ENCODE measurements at places on chromosomes 4 and X.
A peak's percentile ranks its signal among the peaks of the same experiment; 100 is the strongest.

DNA sequence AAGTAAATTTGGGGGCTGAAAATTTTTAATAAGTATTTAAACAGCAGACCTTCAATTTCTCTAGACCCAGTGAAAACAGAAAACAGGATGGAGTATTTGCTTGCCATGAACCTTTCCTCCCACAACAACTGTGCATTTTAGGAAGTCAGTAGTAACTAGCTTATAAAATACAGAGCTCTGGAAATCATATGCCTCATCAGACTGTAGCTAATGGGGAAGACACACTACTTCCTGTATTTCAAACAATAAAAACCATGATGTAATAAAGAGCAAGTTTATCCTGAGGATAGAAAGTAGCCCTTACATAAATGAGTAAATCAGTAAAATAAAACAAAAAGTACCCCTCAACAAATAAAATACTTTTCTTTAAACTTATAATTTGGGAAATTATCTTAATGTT is 280.1 kb upstream of the ZFP42 start:
- H3K4me3 ChIP-seq: no peak overlapping the region
- no peak overlapping the region for H3K27ac ChIP-seq
- no peaks in the 10 kb centered on the region for H3K36me3 ChIP-seq
- DNase-seq: no peak
- H3K27me3 ChIP-seq: no peaks in the 10 kb centered on the region

DNA sequence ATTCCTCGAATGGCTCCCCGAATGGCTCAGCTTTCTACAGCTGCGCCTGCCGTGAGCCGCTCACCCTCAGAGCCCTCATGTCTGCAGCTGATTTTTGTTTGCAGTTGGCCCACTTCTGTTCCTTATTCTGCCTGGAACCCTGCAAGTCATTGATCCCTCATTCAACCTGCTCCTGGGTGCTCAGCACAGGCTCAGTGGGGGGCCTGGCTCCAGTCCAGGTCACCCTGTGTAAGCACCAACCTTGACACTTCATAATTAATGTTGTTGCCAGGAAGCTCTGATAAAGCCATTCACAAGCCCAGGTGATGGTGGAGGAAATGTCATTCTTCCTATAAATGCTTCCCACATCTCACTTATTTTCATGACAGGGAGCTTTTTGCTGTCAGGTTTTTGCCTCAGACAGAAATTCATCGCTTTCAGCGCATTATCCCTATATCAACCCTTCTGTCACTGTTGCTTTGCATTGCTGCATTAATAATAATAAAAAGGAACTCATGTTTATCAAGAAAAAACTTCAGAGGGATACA is 85.7 kb downstream of the F11 start:
- no peaks in the 10 kb centered on the region for H3K27me3 ChIP-seq
- no peak overlapping the region for H3K27ac ChIP-seq
- no peaks in the 10 kb centered on the region for H3K4me1 ChIP-seq
- no peaks in the 10 kb centered on the region for H3K36me3 ChIP-seq
- no peak overlapping the region for H3K4me3 ChIP-seq
- DNase-seq: no peak

DNA sequence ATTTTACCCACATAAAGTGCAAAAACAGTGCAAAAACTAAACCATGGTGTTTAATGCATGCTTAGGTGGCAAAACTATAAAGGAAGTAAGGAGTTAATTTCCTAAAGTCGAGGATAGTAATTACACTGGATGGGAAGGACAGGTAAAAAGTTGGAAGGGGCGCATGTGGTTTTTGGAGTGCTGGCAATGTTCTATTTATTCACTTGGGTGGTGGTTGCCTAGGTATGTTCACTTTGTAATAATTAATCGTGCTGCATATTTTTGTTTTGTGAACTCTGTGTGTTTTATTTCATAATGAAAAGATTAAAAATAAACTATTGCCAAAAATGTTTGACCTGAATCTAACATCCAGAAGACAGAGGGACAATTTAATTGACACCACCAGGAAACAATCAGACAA is 32.1 kb upstream of the SMARCA5 start:
- H3K4me3 ChIP-seq: no peak overlapping the region
- no peaks in the 10 kb centered on the region for H3K4me1 ChIP-seq
- H3K27me3 ChIP-seq: no peaks in the 10 kb centered on the region
- H3K36me3 ChIP-seq: no peaks in the 10 kb centered on the region
- no peak for DNase-seq

DNA sequence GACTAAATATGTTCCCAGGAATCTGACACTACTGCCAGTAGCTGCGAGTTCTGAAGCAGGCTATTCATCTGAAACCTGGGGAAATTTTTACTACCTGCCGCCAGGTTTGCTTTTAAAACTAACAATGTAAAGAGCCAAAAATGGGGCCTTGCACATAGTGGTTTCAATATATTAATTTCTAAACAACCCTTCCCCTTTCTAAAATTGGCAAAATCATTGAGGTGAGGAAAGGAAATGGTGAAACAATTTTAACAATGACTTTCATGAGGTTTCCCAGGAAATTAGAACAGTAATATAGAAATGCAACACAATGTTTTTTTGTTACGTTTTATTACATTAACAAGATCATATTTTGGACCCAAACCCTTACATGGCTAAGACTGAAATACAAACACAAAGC is 21.3 kb downstream of the FANCB start:
- no peaks in the 10 kb centered on the region for H3K36me3 ChIP-seq
- no peaks in the 10 kb centered on the region for H3K27me3 ChIP-seq
- no peak for DNase-seq
- no peaks in the 10 kb centered on the region for H3K4me1 ChIP-seq
- H3K4me3 ChIP-seq: no peak overlapping the region

DNA sequence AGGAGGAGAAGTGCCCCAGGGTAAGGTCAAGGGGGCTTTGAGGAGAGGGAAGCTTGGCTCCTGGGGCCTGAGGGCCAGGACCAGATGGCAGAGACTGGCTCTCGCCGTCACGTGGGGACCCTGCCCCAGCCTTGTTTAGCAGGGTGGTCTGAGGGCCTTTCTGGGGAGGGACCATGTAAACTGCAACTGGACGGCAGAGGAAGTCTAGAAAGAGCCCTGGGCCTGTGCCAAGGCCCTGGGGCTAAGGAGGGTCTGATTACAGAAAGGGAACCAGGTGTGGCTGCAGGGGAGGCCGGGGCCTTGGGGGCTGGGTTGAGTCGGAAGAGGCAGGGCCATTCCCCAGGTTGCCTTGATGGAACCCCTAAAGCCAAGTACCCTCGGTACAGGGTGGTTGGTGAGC is 1.8 kb upstream of the HGFAC start:
- H3K4me3 ChIP-seq: no peak overlapping the region
- H3K36me3 ChIP-seq: no peaks in the 10 kb centered on the region
- H3K27me3 ChIP-seq: no peaks in the 10 kb centered on the region
- no peak for DNase-seq
- H3K4me1 ChIP-seq: no peaks in the 10 kb centered on the region

GRCh38 chr4:163663454-163664225 is 169.2 kb downstream of the TMA16 start:
- H3K4me3 ChIP-seq: no peak overlapping the region
- DNase-seq: no peak
- H3K27me3 ChIP-seq: no peaks in the 10 kb centered on the region
- H3K36me3 ChIP-seq: no peaks in the 10 kb centered on the region
- H3K4me1 ChIP-seq: no peaks in the 10 kb centered on the region

- DNase-seq: no peak
- H3K4me1 ChIP-seq: no peaks in the 10 kb centered on the region
- no peaks in the 10 kb centered on the region for H3K36me3 ChIP-seq
Observed at GRCh38 chrX:129596077-129596476, 56.0 kb downstream of the OCRL start.

DNA sequence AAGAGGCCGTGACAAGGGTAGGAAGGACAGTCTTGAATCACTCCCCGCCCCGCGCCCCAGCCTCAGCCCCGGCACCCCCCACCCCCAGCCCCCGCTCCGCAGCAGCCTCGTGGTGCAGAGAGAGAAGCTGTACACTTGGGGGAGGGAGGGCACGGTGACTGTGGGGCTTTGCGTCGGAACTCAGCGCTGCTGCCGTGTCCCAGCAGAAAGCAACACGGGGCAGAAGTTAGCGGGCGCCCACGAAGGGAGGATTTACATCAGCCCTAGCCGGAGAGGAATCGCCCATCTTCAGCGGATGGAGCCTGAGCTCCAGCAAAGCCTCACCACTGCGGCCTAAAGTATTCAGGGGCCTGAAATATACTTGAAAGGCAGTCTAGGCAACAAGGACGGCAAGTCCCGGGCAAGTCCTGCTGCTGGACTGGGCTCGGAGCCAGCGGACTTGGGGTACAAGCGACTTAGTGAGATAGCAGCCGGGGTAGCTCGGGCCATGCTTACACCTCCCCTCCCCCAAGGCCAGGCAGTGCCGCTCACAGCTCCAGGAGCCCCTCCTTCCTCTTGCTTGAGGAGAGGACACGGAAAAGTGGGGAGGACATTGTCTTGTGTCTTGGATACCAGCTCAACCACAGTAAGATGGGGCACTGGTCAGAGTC is 18.5 kb upstream of the OPN1LW start:
- DNase-seq: no peak
- no peaks in the 10 kb centered on the region for H3K4me1 ChIP-seq
- no peak overlapping the region for H3K4me3 ChIP-seq

GRCh38 chrX:49237060-49237459 is 1.8 kb downstream of the CCDC22 start:
- no peaks in the 10 kb centered on the region for H3K36me3 ChIP-seq
- no peak overlapping the region for H3K4me3 ChIP-seq
- H3K27ac ChIP-seq: no peak overlapping the region

DNA sequence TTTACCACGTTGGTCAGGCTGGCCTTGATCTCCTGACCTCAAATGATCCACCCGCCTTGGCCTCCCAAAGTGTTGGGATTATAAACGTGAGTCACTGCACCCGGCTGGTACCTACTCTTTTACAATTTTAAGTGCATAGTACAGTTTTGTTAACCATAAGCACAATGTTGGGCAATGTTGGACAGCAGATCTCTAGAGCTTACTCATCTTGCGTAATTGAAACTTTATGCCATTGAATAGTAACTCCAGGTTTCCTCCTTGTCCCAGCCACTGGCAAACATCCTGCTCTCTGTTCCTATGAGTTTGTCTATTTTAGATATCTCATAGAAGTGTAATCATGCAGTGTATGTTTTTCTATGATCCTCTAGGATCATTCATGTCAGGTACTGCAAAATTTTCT is 9.3 kb upstream of the CPE start:
- H3K27me3 ChIP-seq: no peaks in the 10 kb centered on the region
- peak; percentile 52 for DNase-seq
- no peak overlapping the region for H3K4me3 ChIP-seq
- H3K36me3 ChIP-seq: no peaks in the 10 kb centered on the region

- no peaks in the 10 kb centered on the region for H3K27me3 ChIP-seq
- no peaks in the 10 kb centered on the region for H3K4me1 ChIP-seq
- H3K27ac ChIP-seq: no peak overlapping the region
- no peak for DNase-seq
- H3K36me3 ChIP-seq: no peaks in the 10 kb centered on the region
Observed at GRCh38 chrX:23552303-23552702, 115.0 kb upstream of the PRDX4 start.
